Brain (organoid and tissue), 16 donors: ENCODE measurements at places on chromosomes 7 and 10.

DNA sequence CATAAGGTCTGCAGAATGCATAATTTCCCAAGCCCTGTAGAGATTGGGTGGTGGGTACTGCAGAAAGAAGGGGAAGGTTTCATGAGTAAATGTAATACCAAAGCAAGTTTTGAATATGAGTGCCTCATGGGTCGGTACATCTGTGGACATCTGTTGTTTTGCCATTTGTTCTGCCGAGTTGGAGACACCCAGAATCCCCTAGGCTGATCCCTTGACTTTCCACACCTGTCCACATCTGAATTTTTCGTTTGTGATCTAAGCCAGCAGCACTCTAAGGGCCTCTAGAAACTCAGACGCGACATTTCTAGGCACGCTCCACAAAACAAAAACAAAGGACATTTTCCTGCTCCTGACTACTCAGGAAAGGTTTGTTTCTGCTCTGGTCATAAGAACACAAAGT lies 11.7 kb upstream of the SLF2 start:
- no peak for DNase-seq

GRCh38 chr10:131311661-131312477 lies at the start of gene TCERG1L:
Gene TCERG1L, minus strand, starts transcription at chr10:131311721. Its CDS starts 86 bp downstream, at chr10:131311635.
- DNase-seq = peak; percentile 38

- peak; percentile 58 for DNase-seq
Observed at GRCh38 chr10:75916906-75917305, 485.5 kb downstream of the LRMDA start.

DNA sequence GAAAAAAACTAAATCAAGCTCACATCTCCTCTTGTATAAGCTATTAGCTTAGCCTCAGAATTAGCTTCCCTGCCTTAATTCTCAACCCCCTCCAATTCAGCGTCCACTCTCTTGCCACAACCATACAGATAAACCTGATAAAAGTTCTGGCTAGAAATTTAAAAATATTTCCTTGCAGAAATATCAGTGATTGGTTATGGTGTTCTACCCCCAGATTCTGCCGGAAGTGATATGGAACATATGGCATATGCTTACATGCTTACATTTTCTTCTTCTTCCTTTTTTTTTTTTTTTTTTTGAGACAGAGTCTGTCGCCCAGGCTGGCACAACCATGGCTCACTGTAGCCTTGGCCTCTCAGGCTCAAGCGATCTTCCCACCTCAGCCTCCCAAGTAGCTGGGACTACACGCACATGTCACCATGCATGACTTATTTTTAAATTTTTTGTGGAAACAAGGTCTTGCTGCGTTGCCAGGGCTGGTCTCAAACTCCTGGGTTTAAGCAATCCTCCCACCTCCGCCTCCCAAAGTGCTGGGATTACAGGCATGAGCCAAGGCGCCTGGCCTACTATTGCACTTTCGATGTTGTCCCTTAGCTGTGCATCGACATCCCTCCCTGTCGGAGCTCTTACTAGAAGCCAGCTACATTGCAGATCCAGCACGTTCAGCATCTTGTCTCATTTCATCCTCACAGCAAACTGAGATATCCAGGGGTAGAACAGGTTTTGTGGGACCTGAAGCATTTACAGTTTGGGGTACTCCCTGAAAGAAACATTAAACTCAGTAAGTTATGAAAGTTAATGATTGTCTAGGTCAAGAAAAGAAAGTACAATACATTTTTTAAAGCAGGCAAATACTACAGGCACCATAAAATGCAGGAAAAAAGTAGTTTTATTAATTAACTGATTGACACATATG lies 205.6 kb upstream of the TCF7L2 start:
- DNase-seq = peak; percentile 34

- peak; percentile 2 for DNase-seq
Observed at GRCh38 chr10:130301021-130301892, 165.1 kb downstream of the GLRX3 start.

DNA sequence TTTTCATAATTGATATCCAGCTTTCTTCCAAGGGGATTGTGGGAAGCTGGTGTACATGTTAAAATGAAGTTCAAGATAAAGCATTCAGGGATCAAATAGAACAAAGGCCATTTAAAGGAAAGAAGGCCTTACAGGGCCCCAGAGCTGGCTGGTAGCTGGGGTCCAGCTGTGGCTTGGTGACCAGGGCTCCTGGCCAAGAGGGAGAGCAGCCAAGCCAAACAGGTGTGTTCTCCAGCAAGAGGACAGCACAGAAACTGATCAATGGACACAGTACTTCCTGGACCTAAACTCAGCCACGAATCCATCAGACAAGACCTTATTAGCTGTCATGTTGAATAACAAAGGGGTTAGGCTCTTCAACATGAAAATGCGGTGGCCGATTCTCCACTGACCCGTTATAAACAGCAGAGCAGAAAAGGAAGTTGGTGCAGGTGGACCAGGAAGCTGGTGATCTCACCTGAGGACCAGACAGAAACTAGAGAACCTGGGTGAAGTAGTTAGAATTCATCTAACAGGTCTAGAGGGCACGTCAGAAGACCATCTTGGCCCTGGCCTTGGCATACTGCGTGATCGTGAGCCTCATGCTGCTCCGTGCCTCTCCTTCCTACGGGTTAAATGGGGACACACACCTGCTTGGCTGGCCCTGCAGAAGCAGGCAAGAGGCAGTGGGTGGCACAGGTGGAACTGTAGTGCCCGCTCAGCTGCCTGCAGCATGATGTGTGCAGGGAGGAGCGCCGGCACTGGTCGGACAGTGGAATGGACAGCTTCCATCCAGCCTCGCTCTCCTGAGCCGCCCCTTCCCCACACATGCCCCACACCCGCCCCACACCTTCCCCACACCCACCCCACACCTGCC lies 53.8 kb downstream of the PARP12 start:
- no peak for DNase-seq

GRCh38 chr10:89158446-89158845 lies 48.7 kb downstream of the CH25H start:
- DNase-seq = no peak

DNA sequence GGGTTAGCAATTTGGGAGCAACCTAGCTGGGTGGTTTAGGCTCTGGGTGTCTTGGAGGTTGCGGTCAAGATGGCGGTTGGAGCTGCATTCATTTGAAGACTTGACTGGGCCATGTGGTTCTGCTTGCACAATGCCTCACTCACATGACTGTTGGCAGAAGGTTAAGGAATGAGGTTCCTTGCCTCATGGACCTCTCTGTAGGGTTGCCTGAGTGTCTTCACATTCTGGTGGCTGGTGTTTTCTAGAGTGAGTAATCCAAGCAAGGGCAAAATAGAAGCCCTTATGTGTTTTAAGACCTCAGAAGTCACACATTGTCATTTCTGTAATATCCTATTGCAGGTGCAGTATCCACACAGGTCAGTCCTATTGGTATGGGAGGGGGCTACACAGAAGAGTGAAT lies 52.0 kb downstream of the CDK14 start:
- no peak for DNase-seq

DNA sequence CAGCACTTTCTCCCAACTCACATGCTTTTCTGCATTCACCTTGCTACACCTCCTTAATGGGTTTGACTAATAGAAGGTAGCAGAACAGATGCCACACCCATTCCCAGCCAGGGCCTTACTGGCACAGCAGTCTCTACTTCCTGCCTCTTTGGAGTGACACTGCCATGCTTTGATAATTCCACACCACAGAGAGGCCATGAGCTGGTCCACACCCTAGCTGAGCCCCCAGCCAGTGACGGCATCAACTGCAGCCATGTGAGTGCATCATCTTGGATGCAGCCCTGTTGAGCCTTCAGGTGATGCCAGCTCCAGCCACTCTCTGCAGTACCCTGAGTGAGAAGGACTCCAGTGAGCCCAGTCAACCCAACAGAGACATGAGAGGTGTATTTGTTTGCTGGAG lies 27.5 kb upstream of the EZH2 start:
- no peak for DNase-seq

- no peak for DNase-seq
Observed at GRCh38 chr10:24382979-24383663, 174.2 kb downstream of the KIAA1217 start.

DNA sequence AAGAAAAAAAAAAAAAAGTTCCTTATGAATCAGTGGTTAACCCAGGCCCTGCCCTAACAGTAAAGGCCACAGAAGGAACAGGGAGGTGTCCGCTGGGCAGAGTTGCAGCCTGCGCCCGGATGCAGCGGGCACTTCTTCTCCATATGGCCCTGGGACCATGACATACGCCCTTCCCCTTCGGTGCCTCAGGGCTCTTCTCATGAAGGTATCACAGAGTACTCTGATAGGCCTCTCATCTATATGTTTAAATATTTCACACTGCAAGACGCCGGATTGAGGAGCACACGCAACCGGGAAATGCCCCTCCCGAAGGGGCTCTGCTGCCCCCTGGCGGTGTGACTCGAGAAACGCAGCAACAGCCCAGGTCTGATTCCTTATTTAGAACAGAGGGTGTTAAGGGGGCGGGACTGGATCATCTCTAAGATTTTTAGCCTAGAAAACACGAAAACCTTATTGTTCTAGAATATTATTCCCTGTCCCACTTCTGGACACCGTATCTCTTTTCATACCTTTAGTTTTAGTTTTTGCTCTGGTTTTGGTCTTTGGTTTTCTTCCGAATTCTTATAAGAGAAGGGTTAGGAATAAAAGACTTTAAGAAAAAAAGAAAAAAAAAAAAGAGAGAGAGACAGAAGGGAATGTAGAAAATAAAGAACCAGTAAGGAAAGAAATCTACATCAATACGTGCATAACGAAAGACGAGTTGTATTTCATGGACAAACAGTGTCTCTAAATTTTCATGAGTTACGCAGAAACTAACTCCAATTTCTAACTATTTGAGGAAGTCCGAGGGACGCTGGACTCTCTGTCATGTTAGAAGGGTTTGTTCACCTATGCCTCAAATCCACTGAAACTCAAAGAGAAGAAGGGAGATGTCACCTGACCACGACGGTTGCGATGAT lies 12.0 kb downstream of the DAGLB start:
- peak; percentile 65 for DNase-seq

GRCh38 chr10:1240341-1240775 lies 184.2 kb downstream of the WDR37 start:
- DNase-seq = no peak

DNA sequence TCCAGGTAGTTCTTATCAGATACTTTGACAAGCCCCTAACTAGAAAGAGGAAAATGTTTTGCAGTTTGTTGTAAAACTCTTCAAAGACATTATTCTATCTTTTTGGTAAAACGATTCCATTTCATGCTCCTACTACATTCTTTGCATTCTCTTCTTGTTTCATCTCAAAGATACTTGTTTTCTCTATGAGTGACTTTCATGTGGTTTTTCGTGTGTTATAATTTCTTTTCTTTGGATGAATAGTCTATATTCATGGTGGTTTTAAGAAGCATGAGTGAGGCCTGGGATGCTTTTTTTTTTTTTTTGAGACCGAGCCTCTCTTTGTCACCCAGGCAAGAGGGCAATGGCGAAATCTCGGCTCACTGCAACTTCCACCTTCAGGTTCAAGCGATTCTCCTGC lies 292.5 kb upstream of the LYZL1 start:
- DNase-seq = no peak

- DNase-seq = no peak
Observed at GRCh38 chr10:77944519-77944918, 18.0 kb upstream of the DLG5 start.

GRCh38 chr10:106392778-106393177 lies 771.7 kb downstream of the SORCS1 start:
- DNase-seq = no peak

DNA sequence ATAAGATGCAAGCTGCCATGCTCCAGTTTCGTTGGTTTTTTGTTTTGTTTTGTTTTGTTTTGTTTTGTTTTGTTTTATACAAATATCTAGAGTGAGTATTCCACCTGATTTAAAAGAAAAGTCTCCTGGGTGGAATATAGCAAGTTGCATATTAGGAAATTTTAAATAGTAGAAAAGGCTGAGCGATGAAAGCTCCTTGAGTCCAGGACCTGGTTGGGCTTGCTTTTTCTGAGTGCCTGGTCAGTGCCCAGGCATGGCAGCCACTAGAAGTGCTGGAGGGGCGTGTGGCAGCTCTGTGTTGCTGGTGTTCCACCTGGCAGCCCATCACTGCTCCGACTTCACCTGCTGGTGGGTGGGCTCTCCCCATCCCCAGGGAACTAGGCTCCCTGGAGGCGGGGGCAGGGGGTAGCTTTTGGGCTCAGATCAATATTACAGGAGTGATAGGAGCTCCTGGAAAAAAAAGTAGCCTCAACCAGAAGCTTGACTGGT lies 8.0 kb downstream of the COL17A1 start:
- no peak for DNase-seq

DNA sequence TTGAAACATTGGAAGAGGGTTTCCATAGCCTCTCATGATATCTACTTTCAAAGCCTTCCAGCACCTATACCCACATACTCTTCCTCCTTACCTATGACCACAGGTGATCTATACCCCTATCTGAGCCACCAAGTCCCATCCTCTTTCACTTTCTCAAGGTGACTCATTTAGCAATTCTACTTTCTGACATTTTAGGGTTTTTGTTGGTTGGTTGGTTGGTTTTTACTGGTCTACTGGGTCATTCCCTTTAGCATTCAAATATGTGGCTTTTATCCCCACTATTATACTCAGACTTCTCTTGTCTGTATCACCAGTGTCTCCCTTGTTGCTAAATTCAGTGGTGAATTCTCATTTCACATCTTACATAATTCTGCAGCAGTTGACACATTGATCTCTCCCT lies 130.4 kb upstream of the STEAP4 start:
- DNase-seq = no peak

DNA sequence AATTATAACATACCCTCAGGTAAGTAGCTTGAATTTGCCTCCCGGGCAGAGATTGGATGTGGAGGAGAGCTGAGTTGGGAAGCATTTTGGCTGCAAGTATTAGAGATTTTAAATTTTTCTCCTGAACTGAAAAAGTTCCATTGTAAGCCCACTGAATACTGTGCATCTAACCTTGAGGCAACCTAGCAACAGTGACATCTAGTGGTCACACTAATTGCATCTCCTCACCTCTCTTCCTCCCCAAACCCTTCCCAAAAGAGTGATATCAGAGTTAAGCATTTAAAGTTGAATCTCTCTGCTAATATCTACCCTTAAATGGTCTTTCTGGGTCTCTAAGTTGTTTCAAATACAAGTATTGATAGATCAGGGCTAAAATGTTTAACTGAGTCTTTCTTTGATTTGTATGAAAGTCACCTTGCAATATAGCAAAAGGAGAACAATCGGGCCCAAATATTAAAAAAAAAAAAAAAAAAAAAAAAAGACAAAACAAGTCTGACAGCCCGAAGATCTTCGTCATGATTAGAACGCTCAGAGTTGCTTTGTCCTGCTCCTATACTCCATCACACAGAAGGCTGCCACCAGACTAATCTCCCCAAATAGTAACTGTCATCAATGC lies 40.4 kb upstream of the DLX5 start:
- DNase-seq = peak; percentile 65

- no peak for DNase-seq
Observed at GRCh38 chr7:28364082-28364481, 48.2 kb upstream of the CREB5 start.
